ENCODE measurements at places on chromosomes 5 and 9.

GRCh38 chr5:36654564-36654963 lies 48.2 kb downstream of the SLC1A3 start:
- no peak for DNase-seq

- no peak for DNase-seq
Observed at GRCh38 chr9:113894166-113894565, 18.1 kb downstream of the ZNF618 start.

DNA sequence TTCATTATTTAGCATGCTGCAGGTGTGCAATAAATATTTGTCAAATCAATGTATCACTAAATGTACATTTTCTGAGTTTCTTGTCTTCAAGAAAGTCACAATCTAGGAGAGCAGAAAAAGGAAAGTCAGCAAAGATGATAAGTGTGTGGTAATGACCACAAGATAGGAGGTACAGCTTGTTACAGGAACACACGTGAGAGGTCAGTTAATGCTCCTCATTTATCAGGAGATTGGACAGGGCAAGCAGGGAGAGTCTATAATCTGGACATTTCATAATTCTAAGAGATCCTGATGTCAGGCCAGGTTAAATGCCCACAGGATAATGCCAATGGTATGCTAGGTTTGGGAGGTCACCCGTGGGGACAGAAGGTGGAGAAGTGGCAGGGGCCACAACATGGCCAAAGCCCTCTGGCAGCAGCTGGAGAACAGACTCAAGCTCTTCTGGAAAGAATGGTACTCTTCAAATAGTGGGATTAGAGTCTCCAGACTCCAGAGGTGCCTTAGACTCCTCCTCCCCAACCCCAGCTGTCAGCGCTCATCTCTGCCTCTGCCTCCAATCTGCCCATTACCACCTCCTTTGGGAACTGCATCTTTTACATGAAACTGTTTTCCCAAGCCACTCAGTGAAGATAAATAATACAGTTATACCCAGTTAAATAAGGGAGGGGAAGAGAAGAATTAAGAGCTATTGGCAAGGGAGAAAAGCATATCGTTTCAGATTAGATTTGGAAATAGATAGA lies 114.3 kb downstream of the ASTN2 start:
- DNase-seq, result no peak

DNA sequence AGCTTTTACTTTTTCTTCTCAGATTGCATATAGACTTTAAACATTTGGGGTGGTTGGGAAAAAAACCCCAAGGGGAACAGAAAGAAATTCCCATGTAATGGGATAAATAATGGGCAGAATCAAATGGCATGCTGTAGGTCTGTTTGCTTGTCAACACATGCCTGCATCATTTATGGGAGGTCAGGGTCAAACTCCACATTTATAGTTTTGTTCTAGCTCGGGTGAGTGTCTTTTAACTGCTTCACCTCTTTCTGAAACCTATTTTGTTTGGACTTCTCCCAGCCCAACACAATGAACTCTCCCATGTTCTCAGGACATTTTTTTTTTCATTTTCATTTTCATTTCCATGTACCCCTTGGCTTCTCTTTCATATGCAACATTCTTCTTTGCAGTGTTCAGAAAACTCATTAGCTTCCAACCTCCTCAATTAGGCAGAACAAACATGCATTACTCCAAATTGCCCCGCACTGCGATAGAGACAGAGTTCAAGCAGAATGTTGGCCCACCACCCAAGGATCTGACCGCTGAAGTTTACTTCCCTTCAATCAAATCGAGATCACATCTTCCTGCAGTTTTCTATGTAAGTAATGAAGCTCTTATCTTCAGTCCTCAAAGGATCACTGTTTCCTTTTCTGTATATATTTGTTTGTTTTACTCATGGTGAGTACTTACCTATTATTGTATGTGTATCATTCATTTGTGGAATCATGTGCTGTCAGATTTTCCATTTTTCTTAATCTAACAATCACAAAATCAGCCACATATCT lies 354.6 kb downstream of the ZSWIM6 start:
- DNase-seq, result no peak

DNA sequence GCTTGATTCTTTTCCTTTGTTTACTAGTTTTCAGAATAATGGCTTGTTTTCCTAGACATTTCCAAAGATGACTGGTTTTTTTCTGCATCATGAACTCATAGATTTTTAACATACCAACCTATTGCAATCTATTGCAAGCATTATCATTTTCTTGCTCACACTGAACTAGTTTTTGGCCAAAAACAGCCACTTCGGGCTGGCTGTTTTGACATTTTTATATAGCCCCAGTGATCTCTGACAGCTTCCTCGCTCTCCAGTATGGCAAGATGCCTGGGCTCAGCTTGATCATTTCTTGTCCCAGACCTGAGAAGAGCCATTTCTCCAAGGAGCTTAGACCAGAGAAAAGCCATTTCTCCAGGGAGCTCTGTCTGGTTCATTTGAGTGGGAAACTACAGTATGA lies 94.3 kb upstream of the MAMDC2 start:
- no peak for DNase-seq

All from HuH-7 (cell line).